ENCODE measurements at places on chromosomes 1 and 21. TPM values are rescaled to one million over a fixed set of nuclear protein-coding genes. Genes with fewer than 3 reads are reported as not detected.

FCRL4 gene
- total RNA-seq: not detected

ZNF436 gene
- total RNA-seq: 5.4 TPM

GCSAML gene
- total RNA-seq: not detected

RNU1-2 gene
- total RNA-seq: 2,232 TPM

KCNK2 gene
- not detected for total RNA-seq

KCNJ15 gene
- total RNA-seq: not detected

OR2L2 gene
- not detected for total RNA-seq

CRNN gene
- total RNA-seq: not detected

TMEM9 gene
- 18.9 TPM for total RNA-seq

ARHGEF10L gene
- total RNA-seq: not detected

CD5L gene
- total RNA-seq: not detected

AVPR1B gene
- total RNA-seq: not detected

GRCh38 chr21:32389337-32390015 is 3.3 kb downstream of the URB1 start:
- no peaks in the 10 kb centered on the region for H3K27me3 ChIP-seq
- peaks cover 23% of the 10 kb centered on the region for H3K36me3 ChIP-seq
- H3K4me1 ChIP-seq: peaks cover 46% of the 10 kb centered on the region
- H3K27ac ChIP-seq: peak overlapping the region; percentile 7
- H3K4me3 ChIP-seq: no peak overlapping the region

- peak overlapping the region; percentile 7 for H3K27ac ChIP-seq
- peaks cover 15% of the 10 kb centered on the region for H3K36me3 ChIP-seq
- peak overlapping the region; percentile 75 for H3K4me3 ChIP-seq
- no peak for DNase-seq
- H3K27me3 ChIP-seq: no peaks in the 10 kb centered on the region
These were observed 1.6 kb downstream of the UROD start for GRCh38 chr1:45013551-45014209.

GRCh38 chr1:116994411-116994810 is 7.1 kb upstream of the CD101 start:
- H3K4me3 ChIP-seq: no peak overlapping the region
- no peaks in the 10 kb centered on the region for H3K27me3 ChIP-seq
- H3K4me1 ChIP-seq: peaks cover 11% of the 10 kb centered on the region
- no peaks in the 10 kb centered on the region for H3K36me3 ChIP-seq
- H3K27ac ChIP-seq: no peak overlapping the region

DNA sequence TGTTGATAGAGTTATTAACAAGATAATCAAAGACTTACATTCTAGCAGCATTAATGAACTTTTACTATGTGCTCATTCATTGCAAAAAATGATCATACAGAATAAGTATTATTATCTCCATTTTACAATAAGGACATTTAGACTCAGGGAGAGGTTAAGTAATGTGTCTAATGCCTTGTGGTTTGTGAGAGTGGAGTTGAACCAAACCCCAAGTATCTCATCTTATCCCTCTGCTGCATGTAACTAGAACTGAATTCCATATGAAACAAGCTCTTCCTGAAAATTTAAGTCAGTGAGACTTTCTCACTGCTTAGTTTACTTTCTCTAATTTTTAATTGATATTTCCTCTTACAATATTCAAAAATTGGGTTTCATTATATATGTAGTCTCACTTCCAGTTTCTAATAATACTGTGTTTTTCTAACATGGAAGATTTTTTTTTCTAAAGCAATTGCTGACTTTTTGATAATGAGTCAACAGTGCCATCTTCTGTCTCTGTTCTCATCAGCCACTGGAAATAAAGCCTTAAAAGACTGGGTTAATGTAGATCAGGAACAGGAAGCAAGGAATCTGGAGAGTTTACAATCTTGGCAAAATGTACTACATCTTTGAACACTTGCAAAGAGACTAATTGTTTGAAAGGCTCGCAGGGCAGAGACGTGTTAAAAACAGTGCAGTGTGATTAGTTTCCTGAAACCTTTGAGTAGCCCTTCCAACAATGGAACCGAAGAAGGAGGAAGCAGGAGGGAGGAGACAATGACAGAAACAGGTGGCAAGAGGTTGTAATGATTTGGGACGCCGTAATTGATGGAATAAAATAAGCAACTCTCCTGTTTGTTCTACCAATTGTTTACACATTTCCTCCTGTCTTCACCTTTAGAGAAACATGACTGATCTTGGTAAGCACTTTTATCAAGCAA is 567.6 kb downstream of the MRPL39 start:
- no peaks in the 10 kb centered on the region for H3K4me1 ChIP-seq
- no peaks in the 10 kb centered on the region for H3K27me3 ChIP-seq
- no peak for DNase-seq
- H3K27ac ChIP-seq: no peak overlapping the region
- no peak overlapping the region for H3K4me3 ChIP-seq
- no peaks in the 10 kb centered on the region for H3K36me3 ChIP-seq

DNA sequence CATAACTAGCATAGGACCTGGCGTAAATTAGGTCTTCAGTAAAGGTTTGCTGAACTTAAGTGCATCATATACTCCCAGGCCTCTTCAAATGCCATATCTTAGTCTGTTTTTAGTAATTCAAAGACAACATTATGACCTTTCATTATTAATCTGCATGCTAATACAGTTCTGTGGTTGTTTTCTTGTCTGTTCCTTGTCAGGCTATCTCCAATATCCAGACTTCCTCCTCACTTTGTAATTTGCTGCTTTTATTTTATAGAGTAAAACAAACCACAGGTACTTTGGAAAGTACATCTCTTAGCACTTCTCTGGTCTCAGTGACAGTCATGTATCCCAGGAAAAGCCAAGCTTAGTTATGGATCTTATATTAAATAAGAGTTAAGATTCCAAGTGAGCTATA is 65.1 kb upstream of the BMP8A start:
- no peaks in the 10 kb centered on the region for H3K4me1 ChIP-seq
- no peaks in the 10 kb centered on the region for H3K27me3 ChIP-seq
- DNase-seq: no peak
- H3K27ac ChIP-seq: peak overlapping the region; percentile 9

DNA sequence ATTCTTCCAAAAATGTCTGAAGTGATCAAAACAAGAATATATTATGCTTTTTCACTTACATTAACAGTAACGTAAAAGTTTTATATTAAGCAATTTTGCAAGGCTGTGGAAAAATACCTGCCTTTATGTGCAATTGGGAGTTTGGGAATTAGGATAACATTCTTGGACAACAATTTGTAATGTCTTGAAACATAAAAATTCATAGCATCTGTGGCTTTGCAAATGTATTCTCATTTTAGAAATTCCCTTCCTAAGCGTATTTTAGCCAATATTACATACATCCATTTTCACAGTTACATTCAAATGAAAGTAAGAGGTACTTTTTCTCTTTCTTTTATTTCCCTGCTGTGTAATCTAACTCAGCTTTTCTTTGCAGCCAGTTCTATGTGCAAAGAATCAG is 13.4 kb upstream of the CFH start:
- no peaks in the 10 kb centered on the region for H3K27me3 ChIP-seq
- H3K27ac ChIP-seq: no peak overlapping the region
- H3K36me3 ChIP-seq: no peaks in the 10 kb centered on the region
- no peak overlapping the region for H3K4me3 ChIP-seq
- no peaks in the 10 kb centered on the region for H3K4me1 ChIP-seq

DNA sequence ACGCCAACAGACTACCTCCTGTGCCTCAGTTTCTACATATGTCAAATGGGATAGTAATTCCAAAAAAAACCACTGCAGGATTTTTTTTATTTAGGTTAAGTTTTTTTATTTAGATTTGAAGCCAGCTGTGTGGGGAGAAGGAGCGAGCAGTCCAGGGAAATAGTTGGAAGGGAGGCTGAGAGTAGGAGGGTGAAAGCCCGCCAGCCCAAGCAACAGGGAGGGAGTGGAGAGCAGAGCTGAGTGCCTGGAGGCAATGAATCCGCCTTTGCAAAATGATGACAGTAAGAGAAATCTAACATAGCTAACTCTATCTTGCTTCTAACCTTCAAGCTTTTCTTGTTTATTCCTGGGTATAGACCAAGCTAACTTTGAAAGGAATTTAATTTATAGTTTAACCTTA is 15.6 kb upstream of the C1orf198 start:
- H3K4me1 ChIP-seq: no peaks in the 10 kb centered on the region
- no peak overlapping the region for H3K27ac ChIP-seq
- H3K27me3 ChIP-seq: peaks cover 22% of the 10 kb centered on the region
- H3K36me3 ChIP-seq: no peaks in the 10 kb centered on the region
- no peak overlapping the region for H3K4me3 ChIP-seq
- DNase-seq: no peak

DNA sequence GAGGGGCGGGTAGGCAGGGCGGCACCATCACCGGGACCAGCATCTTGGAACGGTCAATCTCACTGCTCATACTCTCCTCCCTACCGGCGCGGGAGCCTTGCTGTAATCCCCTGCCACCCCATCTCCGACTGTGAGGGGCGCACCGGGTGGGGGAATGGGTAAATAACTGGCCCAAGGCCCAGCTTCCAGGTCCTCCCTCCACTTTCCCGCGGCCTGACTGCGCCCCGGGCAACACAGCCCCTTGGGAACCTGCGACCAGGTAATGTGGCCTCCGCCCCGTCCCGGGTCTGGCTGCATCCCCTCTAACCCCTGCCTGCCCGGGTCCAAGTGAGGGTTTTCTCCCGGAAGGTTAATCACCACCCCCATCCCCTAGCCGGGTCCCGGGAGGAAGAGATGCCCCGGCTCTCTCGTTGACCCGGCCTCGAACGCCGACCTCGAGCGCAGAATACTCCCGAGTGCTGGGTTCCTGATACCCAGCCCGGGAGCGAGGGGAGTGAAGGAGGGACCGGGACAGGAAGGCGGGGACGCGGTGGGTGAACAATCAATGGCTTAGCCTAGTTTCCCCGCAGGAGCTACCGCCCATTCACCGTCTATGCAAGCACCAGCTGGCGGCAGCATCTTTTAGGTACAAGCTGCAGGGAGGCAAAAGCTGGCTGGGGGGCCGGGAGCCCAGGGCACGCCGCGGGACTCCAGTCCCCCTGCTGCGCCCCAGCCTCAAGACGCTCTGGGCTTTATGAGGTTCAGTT is 5.9 kb upstream of the LHX9 start:
- H3K27me3 ChIP-seq: peaks cover 94% of the 10 kb centered on the region
- H3K27ac ChIP-seq: no peak overlapping the region
- peak overlapping the region; percentile 78 for H3K4me3 ChIP-seq
- no peaks in the 10 kb centered on the region for H3K36me3 ChIP-seq
- no peak for DNase-seq
- peaks cover 68% of the 10 kb centered on the region for H3K4me1 ChIP-seq

GRCh38 chr1:59901770-59902388 is 24.7 kb downstream of the CYP2J2 start:
- H3K27ac ChIP-seq: no peak overlapping the region
- no peaks in the 10 kb centered on the region for H3K36me3 ChIP-seq
- DNase-seq: no peak
- H3K27me3 ChIP-seq: no peaks in the 10 kb centered on the region
- H3K4me3 ChIP-seq: no peak overlapping the region

- H3K4me1 ChIP-seq: peaks cover 10% of the 10 kb centered on the region
- no peak overlapping the region for H3K4me3 ChIP-seq
- no peak for DNase-seq
- no peaks in the 10 kb centered on the region for H3K27me3 ChIP-seq
- no peaks in the 10 kb centered on the region for H3K36me3 ChIP-seq
These were observed 32.4 kb upstream of the GPR157 start for GRCh38 chr1:9161342-9161741.

DNA sequence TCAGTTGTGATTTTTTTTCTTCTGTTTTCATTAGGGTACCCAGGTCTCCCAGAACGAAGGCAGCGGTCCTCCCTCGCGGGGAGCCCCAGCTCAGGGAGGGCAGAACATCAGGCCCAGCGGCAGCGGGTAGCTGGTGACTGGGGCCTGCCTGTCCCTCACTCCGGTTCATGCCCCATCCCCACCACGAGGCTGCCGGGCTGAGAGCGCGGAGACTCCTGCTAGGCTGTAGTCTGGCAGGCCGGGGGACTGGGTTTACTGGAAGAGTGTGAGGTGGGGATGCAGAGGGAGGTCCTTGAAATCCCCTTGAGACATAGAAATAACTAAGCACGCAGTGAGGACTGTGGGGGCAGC is 10.5 kb downstream of the BRINP2 start:
- H3K27me3 ChIP-seq: peaks cover 11% of the 10 kb centered on the region
- H3K4me3 ChIP-seq: peak overlapping the region; percentile 41
- H3K36me3 ChIP-seq: no peaks in the 10 kb centered on the region
- no peak for DNase-seq
- peaks cover 7% of the 10 kb centered on the region for H3K4me1 ChIP-seq

- H3K4me1 ChIP-seq: peaks cover 5% of the 10 kb centered on the region
- no peaks in the 10 kb centered on the region for H3K36me3 ChIP-seq
- H3K27me3 ChIP-seq: peaks cover 27% of the 10 kb centered on the region
These were observed 47.2 kb upstream of the SYNC start for GRCh38 chr1:32749771-32750170.

- peak overlapping the region; percentile 67 for H3K4me3 ChIP-seq
- DNase-seq: peak; percentile 59
- H3K36me3 ChIP-seq: no peaks in the 10 kb centered on the region
- peak overlapping the region; percentile 81 for H3K27ac ChIP-seq
- H3K27me3 ChIP-seq: peaks cover 17% of the 10 kb centered on the region
These were observed 13.4 kb upstream of the PIAS3 start for GRCh38 chr1:145871994-145872924.

DNA sequence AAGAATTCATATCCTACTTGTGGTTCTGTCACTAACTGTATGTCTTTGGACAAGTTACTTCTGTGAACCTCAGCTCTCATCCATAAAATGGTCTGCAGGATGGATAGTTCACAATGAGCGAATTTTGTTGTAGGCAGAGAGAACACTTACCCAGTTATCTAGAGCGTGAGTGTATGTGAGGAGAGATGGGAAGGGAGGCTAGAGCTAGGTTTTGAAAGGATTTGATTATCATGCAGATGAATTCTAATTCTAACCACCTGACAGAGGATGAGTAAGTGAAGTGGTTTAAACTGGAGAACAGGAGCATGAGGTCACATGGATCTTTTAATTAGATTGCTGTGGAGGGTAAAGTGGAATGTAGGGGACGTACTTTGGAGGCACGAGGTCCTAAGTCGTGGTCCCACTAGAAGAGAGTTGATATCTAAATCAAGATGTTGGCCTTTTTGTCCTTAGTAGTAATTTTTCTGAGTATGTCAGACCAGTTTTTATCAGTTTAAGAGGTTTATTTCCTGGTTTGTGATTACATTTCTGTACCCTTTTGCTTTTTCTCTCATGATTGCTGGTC is 5.0 kb downstream of the SUCO start:
- H3K36me3 ChIP-seq: peaks cover 18% of the 10 kb centered on the region
- H3K4me1 ChIP-seq: peaks cover 50% of the 10 kb centered on the region
- H3K27ac ChIP-seq: no peak overlapping the region
- H3K4me3 ChIP-seq: no peak overlapping the region

- H3K27me3 ChIP-seq: no peaks in the 10 kb centered on the region
- H3K4me3 ChIP-seq: no peak overlapping the region
- no peak for DNase-seq
- H3K36me3 ChIP-seq: no peaks in the 10 kb centered on the region
- no peak overlapping the region for H3K27ac ChIP-seq
These were observed 24.4 kb downstream of the RCAN1 start for GRCh38 chr21:34590520-34590919.
